ENCODE measurements at places on chromosomes 12 and 14.

DNA sequence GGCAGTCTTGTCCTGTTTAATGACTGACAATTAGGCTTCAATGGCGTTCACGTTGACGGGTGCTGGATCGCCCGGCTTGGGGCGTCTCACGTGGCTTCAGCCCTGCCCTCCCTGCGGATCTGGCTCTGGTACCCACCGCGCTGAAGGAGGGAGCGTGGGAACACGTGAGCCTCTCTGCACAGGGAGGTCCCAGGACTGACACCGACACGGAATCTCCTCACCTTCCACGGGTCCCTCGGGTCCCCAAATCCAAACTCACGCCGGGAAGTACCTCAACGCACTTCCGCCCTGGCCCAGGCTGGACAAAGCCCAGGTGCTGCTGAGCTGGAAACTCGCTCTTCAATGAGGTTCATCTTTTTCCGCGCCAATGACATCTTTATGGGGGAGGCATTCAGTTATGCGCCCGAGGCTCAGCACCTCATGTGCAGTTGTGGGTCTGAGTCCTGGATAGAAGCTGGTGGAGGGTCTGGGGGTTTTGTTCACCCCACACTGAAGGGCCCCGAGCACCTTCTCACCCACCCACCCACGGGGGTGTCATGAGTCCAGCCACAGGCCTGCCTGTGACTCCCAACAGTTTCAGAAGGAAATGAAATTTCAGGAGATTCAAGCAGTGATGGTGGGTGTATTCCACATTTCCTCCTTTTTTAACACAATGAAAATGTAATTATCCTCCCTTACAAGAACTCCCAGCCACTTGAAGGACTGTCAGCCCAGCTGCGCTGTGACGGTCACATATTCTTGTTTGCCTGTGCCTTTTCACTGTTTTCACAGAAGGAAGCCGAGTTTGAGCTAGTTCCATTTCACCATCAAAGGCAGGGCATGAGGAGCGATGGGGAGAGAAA, 251.7 kb upstream of the SFSWAP start:
- DNase-seq = peak; percentile 64

DNA sequence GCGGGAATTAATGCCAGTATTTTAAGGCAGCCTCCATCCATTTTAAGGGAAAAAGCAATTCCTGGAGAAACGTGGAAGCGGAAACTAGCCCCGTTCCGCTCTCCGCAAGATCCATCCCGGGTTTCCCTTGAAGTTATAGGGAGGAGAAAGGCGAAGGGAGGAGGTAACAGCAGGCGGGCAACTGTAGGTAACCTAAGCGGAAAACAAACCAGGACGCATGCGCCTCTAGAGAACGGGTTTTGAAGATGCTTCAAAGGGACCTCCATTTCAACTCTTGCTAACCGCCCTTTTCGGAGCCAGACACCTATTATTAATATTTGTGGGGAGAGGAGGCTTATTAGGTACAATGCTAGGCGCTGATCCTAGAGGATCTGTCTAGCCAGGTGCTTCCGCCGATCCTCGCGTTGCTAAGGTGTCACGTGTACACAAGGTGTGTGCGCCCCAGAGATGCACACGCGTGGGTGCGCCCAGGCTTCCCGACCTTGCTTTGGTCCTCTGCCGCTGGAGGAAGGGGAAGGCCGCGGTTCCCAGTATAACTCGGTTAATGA, 6.2 kb downstream of the TBX5 start:
- no peak for DNase-seq

DNA sequence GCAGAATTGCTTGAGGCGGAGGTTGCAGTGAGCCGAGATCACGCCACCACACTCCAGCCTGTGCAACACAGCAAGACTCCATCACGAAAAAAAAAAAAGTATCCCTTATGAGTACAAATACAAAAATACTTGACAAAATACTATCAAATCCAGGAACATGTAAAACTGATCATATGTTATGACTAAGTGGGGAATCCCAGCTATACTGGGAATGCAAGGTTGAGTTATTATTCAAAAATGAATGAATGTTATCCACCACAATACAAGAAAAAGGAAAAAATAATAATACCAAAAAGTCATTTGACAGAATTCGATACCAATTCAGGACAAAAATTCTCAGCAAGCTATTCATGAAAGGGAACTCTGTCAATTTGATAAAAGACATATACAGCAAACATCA, 32.6 kb downstream of the MOK start:
- no peak for DNase-seq

DNA sequence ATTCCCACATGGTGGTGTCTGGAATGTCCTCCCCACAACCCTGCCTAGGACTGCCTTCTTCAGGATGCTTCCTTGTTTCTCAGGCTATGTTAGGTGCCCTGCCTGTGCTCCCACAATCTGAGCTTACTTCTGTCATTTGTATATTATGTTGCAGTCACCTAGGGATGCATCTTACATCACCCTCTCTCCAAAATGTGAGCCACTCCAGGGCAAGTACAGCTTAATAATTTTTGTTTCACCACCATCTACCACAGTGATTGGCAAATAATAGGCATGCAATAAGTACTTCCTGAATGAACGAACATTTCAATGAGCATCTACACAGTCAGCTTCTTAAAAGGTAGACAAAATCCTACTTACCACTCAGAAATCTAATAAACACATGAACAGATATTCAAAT, 37.6 kb downstream of the ZFYVE26 start:
- DNase-seq = no peak

- DNase-seq = no peak
Measured at GRCh38 chr12:25377469-25378177, 126.9 kb upstream of the KRAS start.

- no peak for DNase-seq
Measured at GRCh38 chr12:124420996-124421674, 126.2 kb downstream of the RFLNA start.

- DNase-seq = no peak
Measured at GRCh38 chr14:56817396-56817921, 7.2 kb upstream of the OTX2 start.

DNA sequence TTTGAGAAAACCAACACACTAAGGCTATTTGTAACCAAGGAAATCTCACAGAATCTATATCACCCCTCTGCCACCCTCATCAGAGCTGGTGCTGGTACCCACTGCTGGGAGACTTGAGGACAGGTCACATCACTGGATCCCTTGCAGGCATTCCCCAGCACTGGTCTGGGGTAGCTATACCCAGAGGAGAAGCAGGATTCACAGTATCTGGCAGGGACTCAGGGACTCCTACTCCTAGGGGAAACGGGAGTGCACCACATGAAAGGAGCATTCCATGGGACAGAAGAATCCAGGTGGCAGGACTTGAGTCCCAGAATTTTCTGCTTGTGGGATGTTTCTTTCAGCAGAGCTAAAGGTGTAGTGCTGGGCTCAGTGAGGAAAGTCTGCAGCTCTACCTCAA, 223.2 kb downstream of the ADGRD1 start:
- peak; percentile 32 for DNase-seq

DNA sequence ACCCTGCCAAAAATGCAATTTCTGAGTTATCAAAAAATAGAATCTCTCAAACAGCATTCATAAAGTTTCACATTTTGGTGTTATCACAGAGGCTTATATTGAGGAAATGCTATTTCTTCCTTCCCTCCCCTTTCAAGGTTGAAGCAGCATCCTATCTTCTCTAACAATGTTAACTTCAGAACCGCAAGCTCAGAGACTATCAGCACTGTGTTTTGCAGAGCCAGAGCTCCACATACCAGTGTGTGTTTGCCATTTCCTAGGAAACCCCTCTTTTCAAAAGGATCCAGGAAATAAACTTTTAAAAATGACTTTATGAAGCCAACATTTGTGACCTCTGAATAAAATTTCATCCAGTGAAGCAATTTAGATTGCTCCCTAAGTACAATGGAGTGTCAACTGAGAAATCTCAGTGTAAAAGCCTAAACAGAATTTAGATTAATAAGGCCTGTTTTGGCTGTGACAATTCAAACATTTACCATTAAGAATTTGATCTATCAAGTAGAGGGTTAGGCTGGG, 332.6 kb downstream of the NOVA1 start:
- no peak for DNase-seq

DNA sequence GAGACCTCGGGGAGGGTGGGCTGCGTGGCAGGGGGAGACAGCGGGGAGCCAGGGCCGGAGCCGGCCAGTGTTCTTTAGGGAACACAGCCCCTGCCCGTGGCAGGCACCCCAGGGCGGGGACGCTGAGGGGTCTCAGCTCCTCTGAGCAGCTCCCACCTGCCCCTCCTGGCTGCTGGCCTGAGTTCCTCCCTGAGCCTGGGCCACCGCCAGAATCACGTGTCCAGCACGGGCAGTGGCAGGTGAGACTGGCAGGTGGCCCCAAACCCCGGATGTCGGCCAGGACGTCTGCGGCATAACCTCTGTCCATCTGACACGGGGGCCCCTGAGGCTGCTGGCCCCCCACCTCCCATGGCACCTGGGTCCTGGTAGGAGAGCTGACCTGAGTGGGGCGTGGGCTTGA, 25.1 kb downstream of the NOC4L start:
- no peak for DNase-seq

DNA sequence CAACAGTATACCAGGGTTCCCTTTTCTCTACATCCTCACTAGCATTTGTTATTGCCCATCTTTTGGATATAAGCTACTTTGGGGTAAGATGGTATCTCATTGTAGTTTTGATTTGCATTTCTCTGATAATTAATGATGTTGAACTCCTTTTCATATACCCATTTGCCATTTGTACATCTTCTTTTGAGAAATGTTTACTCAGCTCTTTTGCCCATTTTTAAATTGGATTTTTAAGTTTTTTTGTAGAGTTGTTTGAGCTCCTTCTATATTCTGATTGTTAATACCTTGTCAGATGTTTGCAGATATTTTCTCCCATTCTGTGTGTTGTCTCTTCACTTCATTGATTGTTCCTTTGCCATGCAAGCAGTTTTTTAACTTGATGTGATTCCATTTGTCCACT, 22.2 kb downstream of the ESR2 start:
- no peak for DNase-seq

DNA sequence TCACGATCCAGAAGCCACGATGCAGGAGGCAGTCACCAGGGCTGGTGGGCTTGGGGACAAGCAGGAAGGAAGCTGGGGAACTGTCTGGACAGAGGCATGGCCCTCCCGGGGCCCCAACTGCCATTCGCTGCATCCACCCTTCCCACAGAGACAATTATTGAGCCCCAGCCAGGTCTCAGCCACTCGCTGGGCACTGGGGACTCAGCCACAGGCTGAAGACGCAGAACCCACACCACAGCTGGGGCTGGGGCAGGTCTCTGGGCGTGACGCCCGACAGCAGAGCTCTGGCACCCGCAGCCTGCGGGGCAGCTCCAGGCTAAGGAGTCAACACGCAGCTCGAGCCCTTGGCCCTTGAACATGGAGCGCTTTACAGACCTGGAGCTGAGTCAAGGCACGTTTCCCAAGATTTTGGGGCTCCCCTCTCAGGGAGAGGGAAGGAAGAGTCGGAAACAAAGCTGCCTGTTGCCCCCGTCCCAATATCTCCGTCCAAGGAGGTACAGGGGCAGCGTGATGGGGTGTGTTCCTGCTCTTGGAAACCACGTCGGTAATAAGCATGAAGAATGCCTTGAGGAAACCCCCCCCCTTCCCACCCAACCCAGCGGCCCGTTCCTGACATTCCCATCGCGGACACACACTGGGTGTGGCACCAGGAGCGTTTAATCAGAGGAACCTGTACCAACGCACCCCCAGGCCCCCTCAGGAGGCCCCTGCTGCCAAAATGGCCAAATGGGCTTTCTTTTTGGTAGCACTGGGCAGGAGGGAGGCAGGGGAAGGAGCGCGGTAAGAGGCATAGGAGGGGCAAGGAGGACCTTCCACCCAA, 6.7 kb downstream of the RIMBP2 start:
- DNase-seq = no peak

- no peak for DNase-seq
Measured at GRCh38 chr12:132632521-132633228, 14.1 kb downstream of the P2RX2 start.

DNA sequence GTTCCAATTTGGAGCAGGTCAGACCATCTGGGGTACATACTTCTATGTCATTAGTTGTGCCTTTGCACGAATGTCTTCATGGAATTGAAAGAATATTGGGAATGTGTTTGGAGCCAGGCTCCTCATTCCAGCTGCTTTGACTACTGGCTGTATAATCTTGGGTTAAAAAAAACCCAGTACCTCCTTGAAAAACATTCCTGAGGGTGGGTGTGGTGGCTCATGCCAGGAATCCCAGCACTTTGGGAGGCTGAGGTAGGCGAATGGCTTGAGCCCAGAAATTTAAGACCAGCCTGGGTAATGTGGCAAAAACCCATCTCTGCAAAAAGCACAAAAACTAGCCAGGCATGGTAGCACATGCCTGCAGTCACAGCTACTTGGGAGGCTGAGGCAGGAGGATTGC, 125.6 kb downstream of the TTC8 start:
- DNase-seq = no peak

- DNase-seq = no peak
Measured at GRCh38 chr14:39957987-39958386, 525.8 kb upstream of the FBXO33 start.

- no peak for DNase-seq
Measured at GRCh38 chr12:55706568-55707218, 1.0 kb downstream of the ITGA7 start.

DNA sequence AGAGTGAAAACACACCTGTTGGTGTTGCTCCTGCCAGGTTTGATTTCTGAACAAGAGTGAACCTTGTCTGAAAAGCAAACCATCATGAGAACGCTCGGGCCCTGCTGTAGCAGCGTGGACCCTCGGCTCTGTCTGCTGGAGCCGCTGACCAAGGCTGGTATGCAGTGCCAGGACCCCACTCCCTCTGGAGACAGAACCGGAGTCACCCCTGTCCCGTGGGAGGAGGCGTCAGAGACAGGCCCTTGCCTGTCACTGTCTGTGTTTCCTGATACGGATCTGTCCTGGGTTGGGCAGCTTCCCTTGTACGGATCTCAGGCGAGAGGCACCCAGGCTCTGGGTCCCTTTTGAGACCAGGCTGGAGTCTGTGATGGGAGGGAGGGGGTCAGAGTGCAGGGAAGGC, 111.6 kb downstream of the ADGRD1 start:
- DNase-seq = no peak

GRCh38 chr12:40054555-40055227, 51.2 kb downstream of the SLC2A13 start:
- DNase-seq = no peak

DNA sequence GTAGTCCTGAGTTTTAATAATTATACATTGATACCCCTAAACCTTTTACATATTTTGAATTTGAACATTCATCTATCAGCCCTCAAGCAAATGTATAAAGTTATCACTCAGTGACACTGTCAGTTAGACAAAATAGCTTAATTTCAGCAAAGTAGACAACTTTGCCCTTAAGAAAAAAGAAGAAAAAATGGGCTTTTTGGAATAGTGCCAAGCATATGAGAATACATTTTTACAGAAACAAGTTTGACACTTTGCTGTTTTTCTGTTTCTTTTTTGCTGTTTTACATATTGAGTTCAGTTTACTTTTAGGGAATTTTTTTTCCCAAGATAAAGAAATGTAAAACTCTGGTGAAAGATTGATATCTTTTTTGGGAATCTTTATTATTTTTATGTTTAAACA, 14.3 kb downstream of the TBK1 start:
- no peak for DNase-seq

GRCh38 chr14:80049055-80049454, 162.2 kb downstream of the DIO2 start:
- DNase-seq = no peak

GRCh38 chr14:94396628-94397225, 8.3 kb upstream of the SERPINA1 start:
- no peak for DNase-seq

Data from vagina (tissue), 2 donors.